ENCODE measurements at places on chromosomes 4 and X. TPM values are rescaled to one million over a fixed set of nuclear protein-coding genes. Genes with fewer than 3 reads are reported as not detected.

Gene TSPAN7
- 15.3 TPM for total RNA-seq

DNA sequence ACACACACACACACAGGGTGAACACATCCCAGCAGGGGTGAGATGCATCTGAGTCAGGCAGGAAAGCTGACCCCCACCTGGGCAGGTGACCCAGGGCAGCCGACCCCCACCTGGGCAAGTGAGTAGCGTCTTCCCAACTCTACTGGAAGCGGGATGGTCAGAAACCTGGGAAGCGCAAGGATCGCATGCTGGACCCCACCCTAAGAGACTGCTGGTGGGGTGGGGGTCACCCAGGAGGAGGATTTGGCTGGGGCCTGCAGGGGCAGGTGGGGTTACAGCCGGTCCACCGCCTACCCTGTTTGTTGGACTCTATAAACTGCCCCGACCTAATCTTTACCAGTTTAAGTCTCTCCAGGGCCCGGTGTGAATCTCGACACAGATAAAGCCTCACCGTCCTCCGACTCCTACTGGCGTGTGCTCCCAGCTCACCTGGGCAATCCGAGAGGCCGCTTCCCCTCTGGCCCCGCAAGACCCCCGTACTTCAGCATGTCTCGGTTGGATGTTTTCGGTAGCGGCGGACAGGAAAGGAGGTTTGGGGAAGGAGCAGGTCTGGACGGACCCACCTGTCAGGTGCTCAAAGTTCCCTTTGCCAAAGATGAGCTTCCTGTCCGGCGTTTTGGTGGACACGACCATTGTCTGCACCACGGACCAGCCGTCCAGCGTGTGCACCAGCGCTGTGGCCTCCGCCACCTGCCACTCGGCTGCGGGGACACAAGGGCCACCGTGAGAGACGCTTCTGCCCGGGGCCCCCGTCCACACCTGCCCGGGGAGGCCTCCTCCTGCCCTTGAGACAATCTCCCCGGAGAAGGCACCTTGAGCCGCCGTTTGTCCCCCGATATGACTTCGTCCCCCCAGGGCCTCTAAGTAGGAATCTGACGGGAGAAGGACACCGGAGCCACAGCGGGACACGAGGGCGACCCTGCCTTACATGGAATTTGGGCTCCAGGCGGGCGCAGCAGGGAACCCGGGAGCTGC, 2.0 kb downstream of the GTPBP6 start:
- peak; percentile 33 for DNase-seq

DNA sequence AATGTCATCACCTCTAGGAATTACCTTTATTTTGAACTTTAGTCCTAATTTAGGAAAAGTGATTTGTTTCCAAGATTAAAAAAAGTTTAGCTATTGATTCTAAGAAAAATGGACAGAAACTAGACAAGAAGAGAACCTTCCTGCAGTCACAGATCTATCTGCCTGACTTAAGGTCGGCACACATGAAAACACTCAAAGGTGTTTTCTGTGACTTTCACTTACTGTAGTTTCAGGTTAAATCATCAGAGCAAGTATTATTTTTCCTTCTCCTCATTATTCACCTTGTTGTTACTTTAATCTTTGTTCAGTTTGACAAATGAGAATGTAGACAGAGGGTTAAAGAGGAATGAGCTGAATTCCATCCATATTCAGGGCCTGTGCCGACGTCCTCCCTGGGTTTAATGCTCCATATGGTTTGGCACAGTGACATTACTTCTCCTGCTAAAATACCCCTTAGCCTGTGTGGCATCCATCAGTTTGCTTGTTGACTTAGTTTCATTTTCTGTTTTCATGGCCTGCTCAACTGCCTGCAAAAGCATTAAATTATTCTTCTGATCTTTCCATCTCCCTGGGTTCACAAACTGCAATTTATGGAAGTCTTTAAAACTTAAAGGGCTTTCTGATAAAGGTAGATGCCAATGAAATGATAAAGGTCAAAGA, 352.7 kb downstream of the NKX6-1 start:
- DNase-seq, result no peak

Gene FNIP2
- 34.2 TPM for total RNA-seq

GRCh38 chr4:24470666-24471485, 113.5 kb downstream of the DHX15 start:
- DNase-seq, result no peak

- no peak for DNase-seq
Observed at GRCh38 chr4:41532882-41533281, 5.1 kb upstream of the LIMCH1 start.

- no peak for DNase-seq
Observed at GRCh38 chrX:8939322-8939721, 94.6 kb downstream of the FAM9B start.

GRCh38 chr4:145014365-145014764, 83.6 kb downstream of the ANAPC10 start:
- no peak for DNase-seq

Gene TMEM144
- total RNA-seq, result 2.7 TPM

- DNase-seq, result no peak
Observed at GRCh38 chrX:38232079-38232686, 11.5 kb upstream of the SRPX start.

Gene SMAD1
- total RNA-seq, result 16.2 TPM

GRCh38 chr4:123233136-123233768, 163.3 kb upstream of the SPRY1 start:
- DNase-seq, result no peak

DNA sequence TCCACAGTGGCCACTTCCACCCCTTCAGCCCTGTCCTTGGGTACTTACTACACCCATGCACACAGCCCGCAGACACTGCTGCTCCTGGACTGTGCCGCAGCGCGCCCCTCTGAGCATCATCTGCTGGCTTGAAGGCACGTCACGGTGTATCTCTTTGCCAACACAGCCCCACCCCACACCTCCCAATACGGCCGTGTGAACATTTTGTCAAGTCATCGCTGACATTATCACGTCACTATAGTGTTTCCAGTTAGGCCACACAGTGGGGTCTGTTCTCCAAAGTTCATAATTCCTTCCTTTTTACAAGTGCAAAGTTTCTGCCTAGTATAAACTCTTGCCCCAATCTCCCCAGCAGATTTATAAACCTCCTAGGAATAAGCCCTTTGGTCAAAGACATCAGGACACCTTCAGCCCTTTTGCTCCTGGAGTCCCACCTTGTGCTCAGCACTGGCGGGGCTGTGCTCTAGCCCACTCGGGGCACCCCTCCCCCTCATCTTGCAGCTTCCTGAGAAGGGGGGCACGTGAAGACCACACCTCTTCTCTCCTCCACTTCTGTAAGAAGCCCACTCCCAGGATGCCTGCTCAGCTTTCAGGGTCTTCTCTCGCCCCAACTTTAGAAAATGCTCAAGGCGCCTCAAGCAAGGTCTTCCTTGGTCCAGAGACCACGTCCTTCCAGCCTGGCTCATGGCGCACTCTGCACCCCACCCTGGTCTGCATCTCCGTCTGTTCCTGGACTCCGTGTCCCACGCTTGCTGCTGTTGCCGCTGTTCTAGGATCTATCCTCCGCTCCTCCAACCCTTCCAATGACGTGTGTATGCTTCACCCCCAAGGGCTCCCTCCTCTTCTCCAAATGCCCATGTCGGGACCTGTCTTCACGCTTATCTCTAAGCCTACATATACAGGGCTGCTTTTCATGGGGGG, 7.2 kb downstream of the FAM53A start:
- DNase-seq, result no peak

DNA sequence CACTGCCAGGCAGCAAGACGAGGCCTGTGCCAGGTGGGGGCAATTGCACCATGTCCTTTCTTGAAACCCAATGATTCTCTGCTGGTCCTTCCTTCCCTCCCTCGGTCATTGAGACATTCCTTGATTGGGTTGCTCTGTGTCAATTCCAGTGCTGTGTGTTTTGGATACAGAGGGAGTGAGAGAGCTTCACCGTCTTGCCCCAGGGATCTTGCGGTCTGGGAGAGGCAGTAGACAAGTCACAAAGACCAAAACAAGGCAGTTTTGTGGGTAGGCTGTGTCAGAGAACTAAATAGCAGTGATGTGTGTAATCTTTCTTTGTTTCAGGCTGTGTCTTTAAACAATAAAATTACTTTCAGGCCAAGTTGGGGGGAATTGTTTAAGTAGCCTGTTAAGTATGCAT, 38.8 kb upstream of the TADA2B start:
- no peak for DNase-seq

- no peak for DNase-seq
Observed at GRCh38 chr4:54384563-54384962, 155.5 kb downstream of the PDGFRA start.

- DNase-seq, result no peak
Observed at GRCh38 chr4:26474551-26474950, 15.7 kb downstream of the CCKAR start.

Gene BMPR1B
- total RNA-seq, result 0.56 TPM

GRCh38 chrX:7798327-7798726, 44.6 kb upstream of the VCX start:
- DNase-seq, result no peak

Gene PACRGL
- total RNA-seq, result 6.1 TPM

Gene CNGA1
- total RNA-seq, result 8.1 TPM

DNA sequence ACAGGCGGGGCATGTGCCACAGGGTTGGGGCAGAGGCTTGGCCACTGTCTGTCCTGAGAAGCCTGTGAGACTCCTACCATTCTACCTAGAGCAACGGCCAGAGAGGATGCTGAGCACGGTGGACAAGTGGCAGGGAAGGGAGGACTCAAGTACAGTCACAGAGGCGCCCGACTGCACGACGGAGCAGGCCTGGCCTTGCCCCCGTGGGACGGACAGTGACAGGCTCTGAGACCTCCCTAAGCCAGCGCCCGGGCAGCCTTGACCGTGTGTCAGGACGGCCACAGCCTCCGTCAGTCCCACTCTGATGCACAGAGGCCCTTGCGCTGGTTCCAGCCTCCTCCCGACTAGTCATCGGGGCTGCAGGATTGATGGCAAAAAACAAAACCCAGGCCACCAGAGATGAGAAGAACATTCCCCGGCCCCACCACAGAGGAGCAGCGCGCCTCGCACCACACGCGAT, 36.7 kb upstream of the MXD4 start:
- DNase-seq, result peak; percentile 39

Gene AFM
- total RNA-seq, result 188 TPM

Gene ITIH6
- total RNA-seq, result not detected

- no peak for DNase-seq
Observed at GRCh38 chr4:97525236-97525635, 618.0 kb downstream of the STPG2 start.

DNA sequence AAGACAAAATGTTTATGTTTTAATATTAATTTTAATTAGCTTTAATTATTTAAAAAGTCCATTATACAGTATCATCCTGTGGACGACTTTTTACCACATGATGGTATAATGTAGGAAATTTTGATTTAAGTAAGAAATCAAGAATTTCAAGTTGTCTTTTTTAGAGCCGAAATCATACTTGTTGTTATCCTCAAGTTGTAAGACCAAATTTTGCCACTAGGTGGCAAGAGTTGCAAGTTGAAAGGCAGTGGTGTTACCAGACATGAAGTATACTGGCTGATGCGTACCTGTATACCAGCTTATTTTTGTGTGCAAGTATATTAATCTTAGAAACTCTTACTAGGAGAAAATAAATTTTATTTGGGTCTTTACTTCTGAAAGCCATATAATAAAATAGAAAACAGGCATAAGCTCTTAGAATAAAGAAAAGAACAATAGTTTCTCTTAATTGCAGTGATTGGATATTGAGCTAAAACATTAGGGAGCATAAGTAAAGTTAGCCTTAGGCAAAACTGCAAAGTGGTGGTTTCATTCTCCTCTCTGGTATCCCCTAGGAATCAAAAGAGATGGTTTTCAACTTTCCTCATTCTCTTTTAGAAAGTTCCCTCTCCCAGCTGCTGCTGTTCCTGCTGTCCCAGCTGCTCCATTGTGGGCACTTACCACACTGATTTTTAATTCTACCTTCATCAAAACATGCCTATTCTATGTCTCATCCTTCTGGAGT, 118.0 kb upstream of the WDFY3 start:
- DNase-seq, result no peak

Gene CFAP47
- total RNA-seq, result 0.09 TPM

Gene TEC
- total RNA-seq, result 1.8 TPM

Gene FOXO4
- total RNA-seq, result 9.6 TPM

Gene EDA
- 2.2 TPM for total RNA-seq

DNA sequence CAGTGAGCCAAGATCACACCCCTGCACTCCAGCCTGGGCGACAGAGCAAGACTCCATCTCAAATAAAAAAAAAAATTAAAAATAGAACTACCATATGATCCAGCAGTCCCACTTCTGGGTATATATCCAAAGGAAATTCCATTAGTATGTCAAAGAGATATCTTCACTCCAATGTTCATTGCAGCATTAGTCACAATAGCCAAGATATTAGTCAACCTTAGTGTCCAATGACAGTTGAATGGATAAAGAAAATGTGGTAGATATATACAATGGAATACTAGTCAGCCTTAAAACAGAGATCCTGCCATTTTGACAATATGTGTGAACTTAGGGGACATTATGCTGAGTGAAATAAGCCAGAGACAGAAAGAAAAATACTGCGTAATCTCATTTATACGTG, 49.4 kb downstream of the C4orf46 start:
- no peak for DNase-seq

Gene DGKK
- not detected for total RNA-seq

- DNase-seq, result no peak
Observed at GRCh38 chrX:129769467-129770154, 10.1 kb upstream of the SASH3 start.

DNA sequence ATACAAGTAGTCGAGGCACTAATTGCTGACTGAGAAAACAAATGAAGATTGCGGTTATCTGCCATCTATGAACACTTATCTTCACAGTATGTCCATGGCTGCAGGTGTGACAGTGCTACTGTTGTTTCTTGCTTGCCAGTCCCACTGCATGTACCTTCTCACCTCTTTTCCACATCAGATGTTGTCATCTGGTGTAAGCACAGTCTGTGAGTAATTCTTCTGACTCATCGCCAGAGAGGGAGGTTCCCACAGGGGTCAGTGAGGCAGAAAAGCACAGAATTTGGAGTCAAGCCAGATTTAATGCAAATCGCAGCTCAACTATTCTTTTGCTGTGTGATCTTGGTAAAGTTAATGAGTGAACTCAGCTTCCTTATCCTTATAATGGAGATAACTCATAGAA, 144.4 kb downstream of the GLRA2 start:
- DNase-seq, result no peak

DNA sequence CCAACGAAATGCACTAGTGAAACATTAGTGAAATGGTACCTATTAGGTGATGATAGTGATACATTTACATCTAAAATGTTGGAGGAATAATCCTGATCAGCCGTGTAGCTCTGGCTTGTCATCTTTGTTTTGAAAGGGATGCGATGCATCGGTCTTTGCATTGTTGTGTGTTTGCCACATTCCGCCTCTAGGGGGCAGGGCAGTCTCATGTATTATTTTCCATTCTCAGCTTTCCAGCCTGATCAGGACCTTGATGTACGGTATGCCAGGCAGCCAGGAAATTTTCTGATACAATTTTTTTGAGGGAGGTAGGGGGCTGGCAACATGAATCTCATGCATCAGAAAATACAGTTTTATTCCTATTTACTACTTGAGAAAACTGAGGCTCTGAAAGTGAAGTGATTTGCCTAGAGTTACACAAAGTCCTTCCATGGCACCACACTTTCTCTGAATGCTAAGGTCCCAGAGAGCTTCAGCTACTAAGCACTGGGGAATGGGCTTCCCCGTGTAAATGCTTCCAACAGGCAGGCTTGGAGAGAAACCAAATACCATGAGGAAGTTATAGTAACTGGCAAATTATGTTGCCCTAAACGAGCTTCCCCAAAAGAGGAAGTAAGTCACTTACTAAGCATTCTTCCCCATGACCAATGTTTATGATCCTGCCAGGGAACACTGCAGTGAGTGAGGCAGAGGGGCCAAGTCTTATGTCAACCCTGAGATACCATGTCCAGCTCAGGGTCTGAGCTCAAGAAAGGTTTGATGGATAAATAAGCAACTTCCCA, 31.8 kb upstream of the IQSEC2 start:
- peak; percentile 46 for DNase-seq

GRCh38 chr4:170004651-170005295, 21.4 kb downstream of the MFAP3L start:
- DNase-seq, result no peak

Gene MFSD8
- 9.4 TPM for total RNA-seq

Gene RAB41
- total RNA-seq, result not detected

Measured in right lobe of liver (tissue), 6 donors.